Stimulated activated CD8-positive, alpha-beta memory T cell treated with anti-CD3 and anti-CD28 coated beads, Interleukin-2, amount 100 ng/mL, for 48 hours (primary cell): ENCODE measurements at places on chromosomes 12 and 14.

DNA sequence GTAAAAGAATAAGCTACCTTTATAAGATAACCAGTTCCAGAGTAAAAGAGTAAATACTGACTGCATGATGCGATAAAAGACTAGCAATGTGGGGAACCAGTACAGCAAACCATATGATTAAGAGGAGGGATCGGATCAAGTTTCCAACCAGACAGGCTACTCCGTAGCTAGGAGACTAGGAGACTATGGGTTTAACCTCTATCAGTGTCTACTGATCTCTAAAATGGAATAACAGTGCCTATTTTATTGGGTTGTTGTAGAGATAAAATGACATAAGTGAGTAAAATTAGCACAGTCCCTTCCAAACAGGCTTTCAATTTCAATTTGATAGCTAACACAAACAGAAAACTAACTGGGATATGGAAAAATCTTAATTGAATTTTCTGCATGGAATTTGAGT lies 76.0 kb downstream of the PAWR start:
- no peak for DNase-seq

GRCh38 chr12:106071686-106072085 lies 67.1 kb downstream of the NUAK1 start:
- DNase-seq = no peak

- DNase-seq = no peak
Observed at GRCh38 chr12:65659681-65660080, 164.6 kb upstream of the HMGA2 start.

- no peak for DNase-seq
Observed at GRCh38 chr14:30272848-30273832, 285.8 kb upstream of the G2E3 start.

DNA sequence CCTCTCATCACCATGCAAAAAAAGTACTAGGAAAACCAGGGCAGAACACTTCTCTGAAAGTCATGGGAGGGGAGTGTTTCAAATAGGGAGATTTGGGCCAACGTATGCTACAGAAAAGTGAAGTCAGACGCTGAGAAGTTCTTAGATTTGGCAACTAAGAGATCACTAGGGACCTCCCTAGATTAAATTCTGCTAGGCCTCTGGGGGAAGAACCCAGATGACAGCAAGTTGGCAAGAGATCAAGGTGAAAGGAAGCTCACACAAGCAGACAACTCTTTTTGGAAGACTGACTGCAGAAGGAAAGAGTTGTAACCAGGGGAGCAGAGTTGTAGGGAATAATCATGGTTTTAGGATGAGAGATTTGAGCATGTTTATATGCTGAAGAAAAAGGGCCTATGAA lies 20.7 kb downstream of the IQSEC3 start:
- DNase-seq = no peak

DNA sequence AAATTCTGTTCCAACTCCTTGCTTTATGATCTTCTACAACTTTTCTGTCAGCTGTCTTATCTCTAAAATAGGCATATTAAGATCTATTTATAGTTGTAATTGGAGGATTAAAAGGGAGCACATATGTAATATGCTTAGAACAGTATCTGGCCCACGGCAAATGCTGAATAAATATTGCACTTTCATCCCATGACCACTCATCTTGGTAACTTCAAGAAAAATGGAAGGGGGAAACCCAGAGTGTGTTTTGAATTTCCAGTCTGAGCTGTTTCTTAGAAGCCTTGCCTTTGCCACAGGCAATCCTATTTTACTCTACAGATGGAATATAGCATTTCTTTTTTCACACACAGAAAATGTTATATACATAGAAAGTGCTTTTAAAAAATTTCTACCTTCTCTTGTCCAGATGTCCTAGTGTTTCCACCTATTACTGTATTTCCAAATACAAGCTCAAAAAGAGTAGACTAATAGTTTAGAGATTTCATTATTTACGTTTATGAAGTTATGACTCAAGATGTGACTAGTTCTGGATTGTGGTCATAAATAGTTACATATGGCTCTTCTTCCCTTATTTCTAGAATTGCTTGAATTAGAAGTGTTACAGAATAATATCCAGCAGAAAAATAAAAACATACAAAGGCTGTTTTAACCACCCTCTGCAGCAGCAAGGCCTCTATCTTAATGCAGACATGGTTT lies 6.2 kb upstream of the STXBP6 start:
- no peak for DNase-seq

DNA sequence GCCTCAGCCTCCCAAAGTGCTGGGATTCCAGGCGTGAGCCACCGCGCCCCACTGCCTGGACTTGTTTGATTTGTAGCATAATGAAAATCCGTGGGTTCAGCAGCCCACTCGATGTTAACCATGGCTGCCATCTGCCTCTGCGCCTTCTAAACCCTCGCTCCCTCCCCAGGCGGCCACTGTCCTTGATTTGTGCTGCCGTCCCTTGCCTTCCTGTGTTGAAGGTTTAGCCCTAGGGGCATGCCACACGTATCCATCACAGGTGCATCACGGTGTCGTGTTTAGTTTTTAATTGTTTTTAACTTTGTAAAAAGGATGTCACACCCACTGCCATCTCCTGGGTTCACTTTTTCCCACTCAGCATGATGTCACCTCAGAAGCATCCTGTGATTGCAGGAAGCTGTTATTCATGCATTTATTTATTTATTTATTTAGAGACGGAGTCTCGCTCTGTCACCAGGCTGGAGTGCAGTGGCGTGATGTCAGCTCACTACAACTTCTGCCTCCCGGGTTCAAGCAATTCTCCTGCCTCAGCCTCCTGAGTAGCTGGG lies 24.5 kb upstream of the ULK1 start:
- no peak for DNase-seq

GRCh38 chr14:91424813-91425530 lies 7.4 kb upstream of the CCDC88C start:
- no peak for DNase-seq

GRCh38 chr14:77053046-77053841 lies 24.7 kb upstream of the IRF2BPL start:
- peak; percentile 70 for DNase-seq

DNA sequence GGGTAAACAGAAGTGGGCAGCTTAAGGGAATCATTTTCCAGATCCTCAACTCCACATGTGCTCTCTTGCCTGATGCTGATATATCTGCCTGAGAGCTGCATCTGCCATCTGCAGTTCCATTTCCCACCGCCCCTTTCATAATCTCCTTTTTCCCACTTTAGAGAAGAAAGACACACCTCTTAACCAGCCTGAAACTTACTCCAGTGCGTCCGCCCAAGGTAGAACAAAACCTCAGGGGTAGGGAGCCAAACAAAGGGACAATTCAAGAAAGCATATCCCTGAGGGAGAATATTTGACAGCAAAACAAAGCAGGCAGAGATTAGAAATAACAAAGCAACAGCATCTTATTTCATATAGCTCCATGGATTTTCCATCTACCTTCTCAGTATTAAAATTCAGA lies 4.3 kb downstream of the MDM1 start:
- no peak for DNase-seq

DNA sequence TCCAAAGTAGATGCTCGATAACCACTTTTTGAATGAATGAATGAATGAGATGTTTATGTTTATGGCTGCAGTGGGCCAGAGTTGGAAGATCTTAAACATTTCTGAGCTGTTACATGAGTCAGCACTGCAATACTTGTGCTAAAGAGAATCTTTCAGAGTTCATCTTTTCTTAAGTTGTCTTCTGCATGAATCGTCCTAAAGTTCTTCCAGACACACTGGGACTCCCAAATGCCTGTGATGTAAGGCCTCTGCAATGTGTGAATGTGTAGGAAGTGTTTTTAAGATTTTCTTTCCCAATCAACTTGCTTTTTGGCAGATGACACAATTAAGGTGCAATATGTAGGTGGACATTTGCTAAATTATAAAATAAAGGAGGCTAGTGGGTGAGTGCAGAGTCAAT lies 50.3 kb upstream of the TRIM9 start:
- DNase-seq = no peak

GRCh38 chr12:26434299-26435068 lies 239.1 kb downstream of the SSPN start:
- DNase-seq = no peak

- no peak for DNase-seq
Observed at GRCh38 chr12:33602515-33602914, 162.9 kb upstream of the SYT10 start.

- DNase-seq = no peak
Observed at GRCh38 chr12:18888047-18888446, 150.1 kb downstream of the CAPZA3 start.

DNA sequence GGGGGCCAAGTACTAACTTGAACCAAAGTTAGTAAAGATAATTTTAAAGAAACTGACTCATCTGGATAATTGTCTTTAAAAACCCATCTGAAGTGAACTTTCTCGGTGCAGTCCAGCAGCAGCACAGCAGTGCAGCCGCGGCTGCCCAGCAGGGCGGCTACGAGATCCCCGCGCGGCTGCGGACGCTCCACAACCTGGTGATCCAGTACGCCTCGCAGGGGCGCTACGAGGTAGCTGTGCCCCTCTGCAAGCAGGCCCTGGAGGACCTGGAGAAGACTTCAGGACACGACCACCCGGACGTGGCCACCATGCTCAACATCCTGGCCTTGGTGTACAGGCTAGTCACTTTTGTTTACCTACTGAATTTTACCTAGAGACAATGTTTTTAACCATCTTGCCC lies 33.6 kb downstream of the KLC1 start:
- no peak for DNase-seq

DNA sequence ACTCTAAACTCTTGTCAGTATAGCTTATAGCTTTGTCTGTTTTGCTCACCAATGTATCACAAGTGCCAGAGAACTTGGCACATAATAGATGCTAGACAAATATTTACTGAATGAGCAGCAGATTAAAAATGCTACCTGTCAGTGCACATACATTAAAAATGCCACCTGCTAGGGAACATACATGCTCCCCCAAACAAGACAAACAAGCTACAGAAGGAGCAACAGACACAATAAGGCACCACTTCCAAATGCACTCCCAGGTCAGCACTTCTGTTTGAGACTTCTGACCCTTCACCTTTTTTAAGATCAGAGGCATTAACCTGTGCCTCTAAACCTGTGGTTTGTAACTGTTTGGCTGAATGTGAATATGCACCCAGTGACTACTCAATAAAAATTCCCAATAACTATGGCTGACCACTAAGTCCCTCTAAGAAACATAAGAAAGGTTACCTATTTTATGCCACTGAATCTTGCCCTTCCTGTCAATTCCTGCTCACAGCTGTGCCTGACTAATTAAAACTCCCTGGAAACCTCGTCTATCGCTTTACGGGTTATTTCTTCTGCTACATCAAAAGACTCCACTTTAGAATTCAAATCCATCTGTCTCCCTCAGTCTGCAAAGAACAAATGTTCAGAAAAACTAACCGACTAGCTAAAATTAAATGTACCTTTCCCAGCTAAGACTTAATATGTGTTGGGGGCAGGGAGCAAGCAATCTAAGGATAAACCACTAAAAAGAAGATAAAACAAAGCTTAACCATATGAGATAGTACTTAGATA lies 41.0 kb downstream of the HECTD4 start:
- DNase-seq = no peak

GRCh38 chr12:96810057-96810456 lies 97.0 kb upstream of the NEDD1 start:
- no peak for DNase-seq

GRCh38 chr12:29660847-29661246 lies 122.9 kb downstream of the TMTC1 start:
- DNase-seq = no peak

DNA sequence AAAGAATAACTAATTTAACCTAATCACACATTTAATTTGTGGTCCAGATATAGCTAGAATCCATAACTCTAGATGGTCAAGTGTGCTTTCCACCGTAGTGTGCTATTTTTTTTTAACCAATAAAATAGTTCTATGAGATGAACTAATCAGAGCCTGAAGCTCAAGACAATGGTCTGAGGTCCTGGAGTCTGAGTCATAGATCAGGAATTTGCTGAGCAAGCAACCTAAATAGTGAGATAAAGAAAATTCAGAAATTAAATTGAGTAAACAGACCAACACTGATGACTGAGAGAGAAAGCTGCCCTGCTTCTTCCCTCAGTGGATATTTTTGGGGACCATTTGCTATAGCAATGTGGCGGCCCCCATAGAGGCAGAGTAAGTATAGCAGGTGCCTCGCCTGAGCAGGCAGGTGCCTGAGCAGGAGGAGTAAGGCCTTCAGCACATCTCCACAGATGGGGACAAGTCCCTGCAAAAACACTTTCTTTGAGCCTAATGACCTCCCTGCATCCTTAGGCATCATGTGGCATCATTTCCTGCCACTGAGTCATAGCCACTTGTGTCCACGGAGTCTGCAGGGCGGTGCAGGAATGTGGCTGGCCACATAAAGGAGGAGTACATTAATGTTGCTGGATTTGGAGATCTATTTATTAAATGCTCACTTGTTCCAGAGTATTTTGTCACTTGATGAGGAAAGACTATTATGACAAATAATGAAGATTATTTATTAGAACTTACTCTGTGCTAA lies 13.9 kb upstream of the CLEC4E start:
- no peak for DNase-seq
